ENCODE measurements at places on chromosomes 7 and 10.

- DNase-seq, result no peak
These were observed 281.8 kb downstream of the PAXIP1 start for GRCh38 chr7:154721086-154721485.

DNA sequence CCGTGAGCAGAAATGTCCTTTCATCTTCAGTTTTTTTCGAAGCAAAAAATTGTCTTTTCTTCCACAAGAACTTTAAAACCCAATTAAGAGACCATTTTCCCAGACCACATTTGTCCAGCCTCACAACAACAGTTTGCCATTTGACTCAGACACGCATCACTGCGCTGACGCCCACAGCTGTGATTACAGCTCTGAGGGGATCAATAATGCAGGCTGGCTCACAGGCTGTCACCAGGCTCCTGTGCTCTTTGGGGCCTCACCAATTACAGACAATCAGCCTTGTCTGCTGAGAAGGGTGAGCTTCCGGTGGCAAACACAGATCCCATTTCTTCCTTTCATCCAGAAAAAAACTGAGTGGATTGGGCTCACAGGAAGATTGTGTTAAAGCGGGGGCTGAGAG is 33.3 kb downstream of the DDC start:
- DNase-seq, result no peak

- no peak for DNase-seq
These were observed 15.0 kb upstream of the NPS start for GRCh38 chr10:127534074-127534473.

GRCh38 chr7:128738570-128739047 is 550 bp upstream of the CALU start:
- DNase-seq, result no peak

- no peak for DNase-seq
These were observed 148.9 kb downstream of the PRKCQ start for GRCh38 chr10:6431186-6431585.

DNA sequence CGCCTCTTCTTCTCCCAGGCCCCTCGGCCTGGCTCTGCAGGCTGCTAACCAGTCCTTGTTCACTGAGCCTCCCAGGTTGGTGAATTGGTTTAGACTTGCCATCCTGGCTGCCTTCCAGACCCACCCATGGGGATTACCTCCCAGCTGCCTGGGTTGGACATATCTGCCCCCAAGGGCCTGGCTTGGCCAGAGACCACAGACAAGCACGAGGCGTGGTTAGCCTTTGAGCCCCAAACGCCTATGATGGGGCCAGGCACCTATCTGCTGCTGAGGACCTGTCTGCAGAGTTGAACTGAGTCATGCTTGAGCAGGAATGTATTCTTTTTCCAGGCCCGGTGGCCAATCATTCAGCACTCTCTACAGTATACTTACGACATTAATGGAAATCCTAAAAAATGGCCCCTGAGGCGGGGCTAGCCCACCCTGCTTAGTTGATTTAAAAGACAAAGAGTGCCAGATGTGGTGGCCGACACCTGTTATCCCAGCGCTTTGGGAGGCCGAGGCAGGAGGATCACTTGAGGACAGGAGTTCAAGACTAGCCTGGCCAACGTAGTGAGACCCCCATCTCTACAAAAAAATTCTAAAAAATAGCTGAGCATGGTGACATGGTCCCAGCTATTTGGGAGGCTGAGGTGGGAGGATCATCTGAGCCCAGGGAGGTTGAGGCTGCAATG is 361.5 kb downstream of the FRMD4A start:
- no peak for DNase-seq

DNA sequence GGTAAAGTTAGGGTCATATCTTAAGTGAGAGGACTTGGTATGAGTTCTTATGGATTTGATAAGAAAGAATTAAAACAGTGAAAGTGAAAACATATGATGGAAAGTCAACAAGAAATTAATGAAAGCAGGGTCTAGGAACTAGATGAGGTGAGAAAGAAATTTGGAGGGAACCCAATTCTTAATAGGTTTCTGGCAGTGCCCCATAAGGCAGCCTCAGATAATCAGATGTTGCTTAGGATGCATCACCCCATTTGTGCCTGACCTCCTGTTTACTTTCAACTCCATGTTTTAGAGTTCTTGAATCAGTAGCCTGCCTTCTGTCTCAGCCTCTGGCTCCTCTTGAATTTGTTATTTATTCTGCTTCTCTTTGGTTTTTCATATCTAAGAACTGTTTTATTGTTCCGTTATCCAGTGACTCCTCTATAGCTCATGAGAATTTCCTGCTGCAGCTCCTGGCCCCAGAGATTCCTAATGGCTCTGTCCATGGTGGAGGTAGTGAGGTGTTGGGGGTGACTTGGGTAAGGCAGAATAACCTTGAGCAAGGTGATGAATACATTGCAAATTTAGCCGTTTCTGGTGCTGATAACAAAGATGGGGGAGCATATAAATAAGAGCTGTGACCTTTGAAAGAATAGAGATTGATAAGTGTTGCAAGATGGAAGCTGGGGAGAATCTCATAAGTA is 17.6 kb downstream of the ITGB8 start:
- no peak for DNase-seq

DNA sequence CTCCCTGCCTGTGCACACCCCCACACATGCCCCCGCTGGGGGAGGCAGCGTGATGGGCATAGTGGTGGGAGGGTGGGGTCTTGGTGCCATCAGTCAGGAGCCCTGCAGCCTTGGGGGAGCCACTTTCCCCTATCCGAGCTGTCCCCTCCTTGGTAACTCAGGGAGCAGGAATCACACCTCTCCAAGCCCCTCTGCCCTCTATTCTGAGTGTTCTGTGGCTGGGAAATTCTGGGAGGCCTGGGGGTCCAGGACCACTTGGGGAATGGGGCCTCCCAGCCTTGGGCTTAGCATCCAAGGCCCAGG is 11.3 kb downstream of the DPYSL4 start:
- DNase-seq, result no peak

DNA sequence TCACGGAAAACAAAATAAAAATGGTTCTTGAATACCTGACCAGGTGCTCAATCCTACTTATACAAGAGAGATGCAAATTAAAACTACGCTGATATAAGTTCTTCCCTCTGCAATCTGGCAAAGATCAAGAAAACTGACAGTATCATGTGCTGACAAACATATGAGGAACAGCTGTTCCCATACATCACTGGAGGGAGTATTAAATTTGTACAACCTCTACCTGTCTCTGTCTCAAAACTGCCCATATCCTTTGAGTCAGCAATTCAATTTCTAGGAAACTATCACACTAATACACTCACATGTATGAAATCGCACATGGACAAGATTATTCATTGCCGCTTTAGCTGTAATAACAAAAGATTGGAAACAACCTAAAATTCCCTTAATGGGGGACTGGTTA is 11.0 kb upstream of the IL6 start:
- no peak for DNase-seq

DNA sequence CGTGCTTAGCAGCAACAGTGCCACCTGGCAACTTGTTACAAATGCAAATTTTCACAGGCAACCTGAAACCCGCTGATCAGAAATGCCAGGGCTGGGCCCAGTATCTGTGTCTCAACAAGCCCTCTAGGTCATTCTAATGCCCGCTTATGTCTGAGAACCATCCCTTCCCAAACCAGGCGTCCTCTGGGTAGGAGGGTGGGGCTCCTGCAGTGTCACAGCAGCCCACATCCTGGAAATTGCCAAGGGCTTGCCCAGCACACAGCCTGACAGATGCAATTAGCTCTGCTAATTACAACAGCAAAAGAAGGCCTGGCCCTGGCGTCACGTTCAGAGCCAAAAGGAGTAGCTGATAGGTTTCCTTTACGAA is 15.9 kb downstream of the ITPRIP start:
- no peak for DNase-seq

GRCh38 chr7:81491573-81491972 is 278.3 kb downstream of the HGF start:
- DNase-seq, result no peak

DNA sequence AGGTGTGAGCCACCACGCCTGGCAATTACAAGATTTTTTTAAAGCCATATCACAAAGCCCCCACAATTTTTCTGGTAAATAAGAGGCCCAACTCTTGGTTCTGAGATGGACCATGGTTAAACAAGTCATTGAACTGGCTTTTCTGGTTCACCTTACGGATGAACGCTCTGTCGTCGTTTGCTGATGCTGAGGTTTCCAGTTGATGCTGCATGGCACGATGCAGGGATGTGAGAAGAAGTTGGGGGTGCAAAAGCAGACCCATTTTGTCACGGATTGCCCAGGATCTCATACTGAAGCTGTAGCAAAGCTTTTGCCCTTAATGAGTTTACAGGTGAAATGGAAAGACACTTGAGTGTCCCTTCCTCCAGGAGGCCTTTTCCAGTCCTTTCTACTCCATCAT is 2.0 kb upstream of the IL2RA start:
- DNase-seq, result no peak

Measured in stimulated activated naive CD4-positive, alpha-beta T cell (primary cell).